ENCODE measurements at places on chromosomes 3 and 15. TPM values are rescaled to one million over a fixed set of nuclear protein-coding genes. Genes with fewer than 3 reads are reported as not detected.

ITPKA gene
- total RNA-seq = 12.9 TPM

C3orf22 gene
- total RNA-seq = not detected

MAGI1 gene
- total RNA-seq = 0.41 TPM

FBXL22 gene
- 1.3 TPM for total RNA-seq

ISL2 gene
- 0.83 TPM for total RNA-seq
